ENCODE measurements at places on chromosomes 13 and 19.

- peak; percentile 65 for DNase-seq
Measured at GRCh38 chr19:22608441-22608840, 25.7 kb upstream of the ZNF492 start.

DNA sequence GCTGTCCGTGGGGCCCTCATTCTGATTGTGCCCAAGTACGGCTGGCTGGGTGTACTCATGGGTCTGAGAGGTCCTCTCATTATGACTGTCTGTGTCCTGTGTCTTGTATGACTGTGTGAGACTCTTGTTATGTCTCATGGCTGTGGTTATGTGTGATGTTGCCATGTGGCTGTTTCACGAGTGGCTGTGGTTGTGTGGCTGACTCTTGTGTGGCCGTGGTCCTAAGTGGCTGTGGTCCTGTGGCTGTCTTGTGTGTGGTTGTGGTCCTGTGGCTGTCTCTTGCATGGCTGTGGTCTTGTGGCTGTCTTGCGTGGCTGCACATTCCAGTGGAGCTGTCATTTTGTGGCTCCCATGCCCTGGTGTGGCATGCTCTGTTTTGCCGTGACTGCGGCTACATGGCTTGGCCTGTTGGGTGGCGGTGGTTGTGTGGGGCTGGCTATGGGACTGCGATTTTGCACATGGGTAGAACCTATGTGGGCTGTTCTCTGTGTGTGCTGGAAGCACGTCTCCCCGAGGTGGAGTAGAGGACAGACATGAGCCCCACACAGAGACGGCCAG, 2.5 kb downstream of the LYL1 start:
- DNase-seq: no peak

- DNase-seq: no peak
Measured at GRCh38 chr13:63737418-63737817, 2321.8 kb upstream of the PCDH20 start.

GRCh38 chr13:101707659-101708058, 255.2 kb downstream of the ITGBL1 start:
- DNase-seq: no peak

DNA sequence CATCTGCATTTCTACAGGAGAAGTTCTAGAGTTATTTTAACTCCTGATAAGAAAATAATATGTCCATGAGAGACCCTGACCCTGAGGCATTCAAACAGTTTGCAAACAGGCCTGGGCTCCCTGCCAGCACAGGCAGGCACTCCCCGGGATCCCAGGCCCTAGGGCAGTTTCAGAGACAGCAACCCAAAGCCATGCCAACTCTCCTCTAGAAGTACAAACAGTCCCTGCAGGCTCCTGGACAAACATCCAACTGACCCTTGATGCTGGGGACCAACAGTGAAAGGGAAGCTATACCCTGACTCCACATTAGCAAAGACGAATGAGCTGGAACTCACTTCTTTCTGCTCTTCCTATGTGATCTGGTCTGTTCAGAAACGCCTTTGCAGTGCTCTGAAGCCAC, 44.8 kb downstream of the CCDC70 start:
- DNase-seq: no peak

DNA sequence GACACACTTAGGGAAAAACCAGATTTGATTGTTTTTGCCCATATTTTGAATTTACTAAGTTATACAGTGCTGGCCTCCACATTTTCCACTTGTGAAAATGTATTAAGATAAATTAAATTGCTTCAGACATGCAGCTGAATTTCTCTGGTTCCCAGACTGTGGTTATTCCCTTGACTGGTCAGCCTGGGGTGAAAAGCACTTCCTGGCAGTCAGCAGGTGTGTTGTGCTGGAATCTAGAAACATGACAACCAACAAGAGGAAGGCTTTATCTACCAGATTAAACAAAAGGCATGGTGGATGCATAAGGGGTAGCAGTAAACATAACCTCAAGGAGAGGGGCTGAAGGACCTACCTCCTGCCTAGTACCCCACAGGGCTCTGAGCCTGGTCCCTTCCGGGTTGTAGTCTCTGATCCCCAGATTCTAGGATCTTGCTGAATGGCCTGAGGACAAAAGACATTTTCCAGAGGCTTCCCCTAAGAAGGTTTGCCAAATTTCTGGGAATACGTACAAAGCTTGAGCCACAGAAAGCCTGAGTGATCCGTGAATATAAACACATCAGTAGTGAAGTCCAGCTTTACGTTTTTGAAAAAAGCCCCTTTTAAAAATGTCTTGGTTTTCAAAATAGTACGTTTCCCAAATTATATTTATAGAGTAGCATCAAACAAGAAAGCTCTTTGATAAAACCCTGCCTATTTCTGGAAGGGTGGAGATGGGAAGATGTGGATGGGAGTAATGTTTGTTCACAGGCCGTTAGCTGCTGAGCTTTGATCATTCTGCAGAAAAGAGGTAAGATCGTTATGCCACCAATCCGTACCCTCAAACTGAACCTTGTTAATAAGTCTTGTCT, 133.4 kb downstream of the LACC1 start:
- no peak for DNase-seq

DNA sequence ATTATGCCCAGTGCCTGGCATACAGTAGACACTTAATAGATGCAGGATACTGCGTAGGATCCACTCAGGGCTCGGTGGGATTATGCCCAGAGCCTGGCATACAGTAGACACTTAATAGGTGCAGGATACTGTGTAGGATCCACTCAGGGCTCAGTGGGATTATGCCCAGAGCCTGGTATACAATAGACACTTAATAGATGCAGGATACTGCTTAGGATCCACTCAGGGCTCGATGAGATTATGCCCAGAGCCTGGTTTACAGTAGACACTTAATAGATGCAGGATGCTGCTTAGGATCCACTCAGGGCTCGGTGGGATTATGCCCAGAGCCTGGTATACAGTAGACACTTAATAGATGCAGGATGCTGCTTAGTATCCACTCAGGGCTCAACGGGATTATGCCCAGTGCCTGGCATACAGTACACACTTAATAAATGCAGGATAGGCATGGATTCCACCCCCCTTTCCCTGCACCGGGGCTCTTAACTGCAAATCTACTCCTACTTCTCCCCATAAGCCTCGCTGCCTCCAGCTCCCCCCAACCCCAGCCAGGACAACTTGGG, 24.9 kb downstream of the SMIM24 start:
- no peak for DNase-seq

DNA sequence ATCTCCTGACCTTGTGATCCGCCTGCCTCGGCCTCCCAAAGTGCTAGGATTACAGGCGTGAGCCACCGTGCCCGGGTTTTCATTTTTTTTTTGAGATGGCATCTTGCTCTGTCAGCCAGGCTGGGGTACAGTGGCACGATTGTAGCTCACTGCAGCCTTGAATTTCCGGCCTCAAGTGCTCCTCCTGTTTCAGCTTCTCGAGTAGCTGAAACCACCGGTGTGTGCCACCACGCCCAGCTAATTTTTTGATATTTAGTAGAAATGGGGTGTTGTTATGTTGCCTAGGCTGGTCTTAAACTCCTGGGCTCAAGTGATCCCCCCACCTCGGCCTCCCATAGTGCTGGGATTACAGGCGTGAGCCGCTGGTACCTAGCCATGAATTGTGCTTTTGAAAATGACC, 5.9 kb downstream of the ADAT3 start:
- no peak for DNase-seq

- no peak for DNase-seq
Measured at GRCh38 chr19:47631681-47632446, 22.9 kb downstream of the BICRA start.

GRCh38 chr13:114107686-114108081, 24.7 kb downstream of the RASA3 start:
- DNase-seq: no peak

DNA sequence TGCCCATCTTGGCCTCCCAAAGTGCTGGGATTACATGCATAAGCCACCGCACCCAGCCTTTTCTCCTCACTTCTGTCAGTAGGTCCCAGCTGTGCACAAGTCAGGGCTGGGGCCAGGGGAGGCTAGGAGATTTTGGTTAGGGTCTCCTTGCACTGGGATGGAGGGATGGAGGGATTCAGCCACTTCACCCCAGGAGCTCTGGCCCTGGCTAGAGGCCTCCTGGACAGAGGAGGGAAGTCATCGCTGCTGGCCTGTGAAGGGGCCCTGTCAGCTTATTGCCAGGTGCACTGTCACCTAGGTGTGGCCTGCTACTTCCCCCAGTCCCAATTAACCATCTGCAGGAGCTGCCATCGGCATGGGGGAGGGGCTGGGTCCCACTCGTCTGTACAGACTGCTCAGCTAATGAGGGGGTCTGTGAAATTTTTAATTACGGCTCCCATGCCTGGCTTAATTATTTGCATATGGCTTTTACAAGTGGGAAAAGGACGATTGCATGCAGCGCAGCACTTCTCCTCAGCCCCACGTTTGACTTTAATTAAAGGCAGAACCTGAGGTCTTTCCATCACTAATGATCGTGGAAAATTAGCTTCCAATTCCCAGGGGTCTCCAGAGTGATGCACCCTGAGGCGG, 52.4 kb downstream of the CHST8 start:
- DNase-seq: peak; percentile 44

DNA sequence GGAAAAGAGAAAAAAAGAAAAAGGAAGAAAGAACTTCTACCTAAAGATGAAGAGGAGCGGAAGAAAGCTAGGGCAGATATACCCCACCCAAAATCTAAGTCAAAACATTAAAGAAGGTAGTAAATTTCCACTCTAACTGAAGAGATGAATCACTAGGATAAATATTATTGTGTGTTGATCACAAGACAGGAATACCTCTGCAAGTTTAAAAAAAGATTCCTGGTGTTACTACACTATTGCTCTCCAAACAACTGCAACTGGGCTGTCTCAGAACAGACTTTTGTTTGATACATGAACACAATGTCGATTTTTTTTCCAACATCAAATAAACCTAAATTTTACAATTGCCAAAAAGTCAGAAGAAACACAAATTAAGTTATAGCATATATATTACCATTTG, 6.8 kb downstream of the HSPH1 start:
- DNase-seq: no peak

DNA sequence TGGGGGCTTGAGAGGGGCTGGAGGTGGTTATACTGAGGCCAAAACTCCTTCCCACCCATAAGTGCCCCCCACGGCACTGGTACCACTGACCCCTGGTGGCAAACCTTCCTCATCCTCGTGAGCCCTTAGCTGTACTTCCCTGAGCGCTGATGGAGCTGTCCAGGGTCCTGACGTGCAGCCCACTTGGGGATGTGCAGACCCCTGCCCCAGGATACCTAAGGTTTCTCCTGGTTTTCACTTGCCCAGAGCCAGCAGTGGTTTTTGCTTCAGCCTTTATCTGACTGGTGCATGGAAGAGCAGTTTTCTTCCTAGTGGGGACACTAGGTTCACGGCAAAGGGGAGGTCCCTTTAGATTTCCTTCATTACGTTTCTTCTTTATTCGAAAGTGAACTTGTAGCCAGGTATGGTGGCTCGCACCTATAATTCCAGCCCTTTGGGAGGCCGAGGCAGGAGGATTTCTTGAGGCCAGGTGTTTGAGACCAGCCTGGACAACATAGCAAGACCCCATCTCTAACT, 28.7 kb upstream of the KCTD15 start:
- no peak for DNase-seq

- DNase-seq: no peak
Measured at GRCh38 chr13:26561067-26561466, 3.6 kb downstream of the WASF3 start.

DNA sequence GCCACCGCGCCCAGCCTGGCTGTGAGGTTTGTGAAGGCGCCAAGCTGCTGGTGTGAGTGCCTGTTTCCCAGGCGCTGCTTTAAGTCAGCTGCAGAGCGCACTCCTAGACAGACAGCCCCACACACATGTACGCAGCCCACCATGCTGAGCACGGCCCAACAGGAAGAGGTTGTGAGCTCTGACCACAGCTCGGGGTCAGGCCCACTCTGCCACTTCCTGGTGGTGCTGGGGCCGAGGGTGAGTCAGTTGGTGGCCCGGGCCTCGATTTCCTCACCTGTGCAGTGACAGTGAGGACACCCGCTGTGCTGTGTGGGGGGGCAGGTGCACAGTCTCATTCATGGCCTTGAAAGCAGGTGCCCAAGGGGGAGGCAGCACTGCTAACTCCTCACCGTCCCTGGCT, 106.7 kb downstream of the KDM4B start:
- no peak for DNase-seq

DNA sequence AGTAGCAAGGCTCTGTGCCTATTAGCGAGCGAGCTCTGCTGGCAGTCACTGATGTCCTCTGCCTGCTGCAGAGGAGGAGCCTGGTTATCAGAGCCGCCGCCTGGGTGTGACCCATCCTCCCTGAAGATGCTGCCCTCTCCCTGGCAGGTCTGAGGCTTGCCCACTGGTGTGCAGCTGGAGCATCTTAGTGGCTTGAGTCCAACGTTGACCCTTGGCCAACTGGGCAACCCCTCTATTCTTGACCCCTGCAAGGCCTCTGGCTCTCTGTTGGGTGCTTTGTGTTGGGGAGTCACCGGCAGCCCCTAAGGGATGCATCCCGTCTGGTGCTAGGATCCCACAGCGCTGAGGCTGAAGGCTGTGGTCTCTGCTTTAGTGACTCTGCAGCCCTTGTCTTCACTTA, 277.9 kb upstream of the SOX1 start:
- no peak for DNase-seq

DNA sequence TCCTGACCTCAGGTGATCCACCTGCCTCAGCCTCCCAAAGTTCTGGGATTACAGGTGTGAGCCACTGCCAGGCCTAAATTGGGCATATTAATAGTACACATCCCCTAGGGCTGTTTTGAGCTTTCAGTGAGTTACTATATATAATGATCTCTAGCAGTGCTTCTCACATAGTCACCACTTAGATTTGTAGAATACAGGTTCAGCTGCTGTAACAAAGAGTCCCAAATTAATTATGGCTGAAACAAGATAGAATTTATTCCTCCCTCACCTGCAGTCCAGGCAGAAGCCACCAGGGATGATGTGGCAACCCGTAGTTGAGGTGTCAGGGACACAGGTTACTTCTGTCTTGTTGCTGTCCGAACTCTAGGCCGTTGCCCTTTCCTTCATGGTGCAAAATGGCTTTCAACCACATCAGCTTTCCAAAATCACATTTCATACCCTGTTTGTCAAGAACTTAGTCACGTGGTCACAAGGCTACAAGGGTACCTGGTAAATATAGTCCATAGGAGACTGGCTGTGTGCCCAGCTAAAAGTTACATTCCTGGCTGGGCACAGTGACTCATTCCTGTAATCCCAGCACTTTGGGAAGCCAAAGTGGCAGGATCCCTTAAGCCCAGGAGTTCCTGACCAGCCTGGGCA, 2.9 kb downstream of the PROSER3 start:
- DNase-seq: no peak
